Astrocyte of the hippocampus (primary cell): ENCODE measurements at places on chromosomes 5 and 9.
A peak's percentile ranks its signal among the peaks of the same experiment; 100 is the strongest.

DNA sequence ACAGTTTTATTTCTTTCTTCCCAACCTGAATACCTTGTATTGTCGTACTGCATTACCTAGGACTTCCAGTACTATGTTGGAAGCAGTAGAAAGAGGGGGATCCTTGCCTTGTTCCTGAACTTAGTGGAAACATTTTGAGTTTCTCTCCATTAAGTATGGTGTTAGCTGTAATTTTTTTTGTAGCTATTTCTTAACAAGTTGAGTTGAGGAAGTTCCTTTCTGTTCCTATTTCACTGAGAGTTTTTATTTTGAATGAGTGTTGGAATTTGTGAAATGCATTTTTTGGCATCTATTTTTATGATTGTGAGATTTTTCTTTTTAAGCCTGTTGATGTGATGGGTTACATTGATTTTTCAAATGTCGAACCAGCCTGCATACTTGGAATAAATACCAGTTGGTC, 49.0 kb downstream of the FSD1L start:
- no peak for DNase-seq

DNA sequence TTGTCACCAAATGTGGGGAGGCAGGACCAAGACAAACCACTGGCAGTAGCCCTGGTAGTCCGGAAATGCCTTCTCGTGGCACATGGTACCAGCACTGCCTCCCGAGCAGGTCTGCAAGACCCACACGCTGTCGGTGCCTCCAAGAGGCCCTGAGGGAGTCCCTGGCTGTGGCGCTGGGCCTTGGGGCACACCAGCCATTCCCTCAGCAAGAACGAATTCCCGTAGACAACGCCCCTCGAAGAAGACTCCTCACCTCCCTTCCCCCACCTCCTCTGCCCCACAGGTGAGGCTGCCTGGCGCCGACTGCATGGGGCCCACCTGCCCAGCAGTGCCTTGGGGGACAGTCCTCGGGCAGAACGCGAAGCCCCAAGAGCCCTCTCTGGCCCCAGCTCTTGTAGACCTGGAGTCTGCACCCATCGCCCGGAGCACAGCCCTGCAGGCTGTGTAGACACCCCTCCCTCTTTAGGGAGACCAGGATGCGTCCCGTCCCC, 56.0 kb downstream of the EXD3 start:
- DNase-seq: no peak

DNA sequence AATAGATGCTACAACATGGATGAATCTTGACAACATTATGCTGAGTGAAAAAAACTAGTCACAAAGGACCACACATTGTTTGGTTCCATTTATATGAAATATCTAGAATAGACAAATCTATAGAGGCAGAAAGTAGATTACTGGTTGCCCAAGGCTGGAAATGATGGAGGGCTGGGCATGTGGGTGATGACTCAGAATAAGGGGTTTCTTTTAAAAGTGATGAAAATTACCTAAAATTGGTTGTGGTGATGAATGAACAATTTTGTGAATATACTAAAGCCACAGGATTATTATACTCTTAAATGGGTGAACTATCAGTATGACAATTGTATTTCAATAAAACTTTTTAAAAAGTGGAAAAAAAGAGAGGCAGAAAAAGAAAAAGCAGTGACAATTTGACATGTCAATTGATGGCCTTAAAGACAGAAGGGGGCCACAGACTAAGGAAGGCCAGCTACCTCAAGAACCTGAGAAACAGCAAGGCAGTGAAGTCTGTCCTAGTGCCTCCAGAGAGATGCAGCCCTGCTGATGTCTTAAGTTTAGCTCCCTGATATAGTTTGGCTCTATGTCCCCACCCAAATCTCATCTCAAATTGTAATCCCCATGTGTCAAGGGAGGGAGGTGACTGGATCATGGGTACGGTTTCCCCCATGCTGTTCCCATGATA, 182.7 kb downstream of the PIK3R1 start:
- no peak for DNase-seq

- no peak for DNase-seq
These were observed 22.3 kb downstream of the KLF9 start for GRCh38 chr9:70392189-70392588.

DNA sequence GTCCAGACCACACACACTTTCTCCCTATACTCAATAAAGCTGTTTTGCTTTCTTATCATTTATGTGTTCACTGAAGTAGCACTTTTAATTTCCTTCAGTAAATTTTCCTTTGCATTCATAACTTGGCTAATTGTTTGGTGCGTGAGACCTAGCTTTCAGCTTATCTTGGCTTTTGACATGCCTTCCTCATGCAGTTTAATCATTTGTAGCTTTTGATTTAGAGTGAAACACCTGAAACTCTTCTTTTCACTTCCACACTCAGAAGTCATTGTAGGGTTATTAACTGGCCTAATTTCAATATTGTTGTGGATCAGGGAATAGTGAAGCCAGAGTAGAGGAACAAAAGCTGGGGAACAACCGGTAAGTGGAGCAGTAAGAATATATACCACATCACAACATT, 114.7 kb downstream of the ST8SIA4 start:
- peak; percentile 44 for DNase-seq

GRCh38 chr9:115300874-115301273, 182.9 kb upstream of the TNC start:
- DNase-seq: no peak

DNA sequence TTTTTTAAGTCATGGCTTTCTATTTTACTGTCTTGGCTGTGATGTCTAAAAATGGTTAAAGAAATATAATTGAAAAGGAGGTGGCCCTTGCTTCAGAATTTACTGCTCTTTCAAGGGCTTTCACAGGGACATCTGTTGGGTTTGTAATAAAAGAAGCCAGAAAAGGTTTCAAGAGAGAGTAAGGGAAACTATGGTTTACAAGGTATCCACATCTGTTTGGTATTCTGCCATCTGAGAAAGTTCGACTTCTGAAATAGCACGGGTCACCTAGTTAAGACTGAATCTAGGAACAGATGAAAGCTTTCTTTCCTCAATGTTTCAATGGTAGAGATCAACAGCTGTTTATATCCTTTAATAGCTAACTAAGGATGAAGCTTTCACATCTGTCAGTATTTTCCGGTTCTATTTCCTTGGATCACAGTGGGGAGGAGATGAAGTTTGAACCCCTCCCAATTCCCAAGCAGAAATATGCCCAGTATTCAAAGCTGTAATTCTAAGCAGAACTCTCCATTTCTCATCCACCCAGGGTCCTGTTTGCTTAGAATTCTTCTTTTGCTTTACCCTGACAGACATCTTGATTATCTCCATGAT, 72.8 kb upstream of the IFNK start:
- no peak for DNase-seq

- DNase-seq: no peak
These were observed 42.0 kb downstream of the SUB1 start for GRCh38 chr5:32627219-32627870.

GRCh38 chr5:172534229-172535107, 80.1 kb upstream of the SH3PXD2B start:
- peak; percentile 24 for DNase-seq

- DNase-seq: peak; percentile 71
These were observed 73.7 kb upstream of the STK32A start for GRCh38 chr5:147160902-147161700.

DNA sequence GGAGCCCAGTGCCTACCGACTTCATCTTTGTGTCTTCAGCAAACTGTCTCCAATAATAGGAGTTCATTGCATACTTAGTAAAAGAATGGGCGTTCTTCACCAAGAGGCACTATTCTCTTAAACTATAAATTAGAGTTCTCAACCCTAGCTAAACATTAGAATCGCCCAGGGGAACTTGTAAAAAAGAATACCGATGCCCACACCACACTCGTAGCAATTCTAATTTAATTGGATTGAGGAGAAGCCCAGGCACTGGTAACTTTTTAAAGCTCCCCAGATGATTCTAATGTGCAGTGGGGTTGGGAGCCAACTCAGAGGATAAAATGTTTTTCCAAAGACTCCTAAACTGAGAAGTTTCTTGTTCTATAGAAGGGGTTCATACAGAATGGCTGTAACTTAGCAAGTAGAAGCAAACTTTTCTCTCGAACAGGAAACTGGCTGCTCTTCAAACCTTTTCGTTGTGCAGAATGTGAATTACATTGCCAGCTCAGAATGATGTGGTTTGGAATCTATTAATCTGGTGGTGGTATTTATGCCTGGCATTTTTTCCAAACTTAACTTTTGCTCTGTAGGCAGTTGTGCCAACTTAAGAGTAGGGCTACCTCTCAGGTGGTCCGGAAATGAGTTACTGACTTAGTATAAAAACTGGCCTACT, 26.4 kb upstream of the NFIB start:
- peak; percentile 83 for DNase-seq

DNA sequence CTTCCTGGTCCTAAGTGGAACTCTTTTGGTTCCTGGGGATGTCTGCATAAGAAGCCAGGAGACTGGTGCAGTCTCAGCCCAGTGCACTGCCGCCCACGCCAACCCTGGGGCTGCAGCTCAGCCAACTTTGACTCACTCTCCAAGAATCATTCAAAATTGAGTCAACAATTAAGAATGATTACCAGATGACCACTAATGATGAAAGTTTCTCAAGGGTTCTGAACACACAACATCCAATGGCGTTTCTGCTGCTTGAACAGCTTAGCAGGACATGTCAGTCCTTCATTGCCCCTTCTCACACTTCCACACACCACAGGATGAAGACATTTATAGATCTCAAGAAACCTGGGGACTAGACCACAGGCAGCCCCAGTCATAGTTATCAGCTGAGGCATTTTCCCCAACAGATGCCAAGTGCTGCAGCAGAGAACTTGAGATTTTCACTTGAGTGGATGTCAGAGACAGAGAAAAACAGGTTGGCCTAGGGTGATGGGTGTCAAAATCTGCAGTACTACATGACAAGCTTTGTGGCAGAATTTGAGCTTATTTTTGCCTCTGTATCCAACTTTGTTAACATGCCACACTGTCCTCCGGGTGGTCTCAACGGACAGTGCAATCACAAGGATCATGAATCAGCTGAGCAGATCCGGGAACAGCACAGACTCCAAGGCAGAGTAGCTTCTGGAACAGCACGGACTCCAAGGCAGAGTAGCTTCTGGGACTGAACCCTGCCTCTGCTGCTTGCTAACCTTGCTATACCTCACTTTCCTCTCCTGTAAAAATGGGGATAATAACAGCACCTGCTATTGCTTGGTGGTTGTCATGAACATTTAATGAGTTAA, 356.1 kb downstream of the SPOCK1 start:
- DNase-seq: peak; percentile 93

DNA sequence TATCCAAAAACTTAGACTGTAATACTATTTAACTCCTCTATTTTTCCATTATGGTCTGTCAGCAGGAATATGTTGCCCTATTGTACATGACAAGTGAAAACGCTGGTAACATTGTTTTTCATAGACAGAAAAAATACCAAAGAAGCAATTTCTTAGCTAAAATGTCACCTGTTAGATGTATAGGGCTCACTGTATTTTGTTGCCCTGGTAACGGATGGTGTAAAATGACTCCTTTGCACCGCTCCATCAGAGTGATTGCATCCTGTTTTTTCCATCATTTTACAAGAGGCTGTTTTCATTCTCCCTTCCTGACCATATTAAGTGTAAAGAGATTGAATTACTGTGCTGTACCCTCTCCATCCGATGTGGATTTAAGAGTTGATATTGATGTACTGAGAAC, 460.1 kb upstream of the TLE4 start:
- no peak for DNase-seq

- DNase-seq: no peak
These were observed 106.2 kb upstream of the FCN2 start for GRCh38 chr9:134774410-134774809.

GRCh38 chr9:17134396-17135294, at the start of gene CNTLN:
CNTLN (plus strand) TSS chr9:17135040; CDS start chr9:17135066, 26 bp downstream.
- DNase-seq: peak; percentile 95

GRCh38 chr9:20242510-20243189, 379.6 kb downstream of the MLLT3 start:
- DNase-seq: peak; percentile 17

- no peak for DNase-seq
These were observed 162.9 kb downstream of the TTLL11 start for GRCh38 chr9:121929893-121930875.

DNA sequence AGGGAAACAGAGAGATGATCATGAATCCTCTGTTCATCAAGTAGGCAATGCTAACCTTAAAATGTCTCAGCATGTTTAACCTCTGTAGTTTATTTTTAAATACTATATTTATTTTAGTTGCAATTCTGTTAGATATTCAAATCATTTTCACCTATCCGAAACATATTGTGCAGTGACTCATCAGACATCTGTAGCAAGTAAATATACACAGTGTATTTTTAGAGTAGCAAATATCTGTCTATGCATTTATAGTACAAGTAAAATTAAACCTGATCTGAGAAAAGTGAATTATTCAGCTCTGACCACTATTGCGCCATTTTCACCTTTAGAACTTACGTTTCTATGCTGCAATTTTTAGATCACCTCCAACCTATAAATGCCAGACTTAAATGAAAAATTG, 24.3 kb upstream of the TUSC1 start:
- no peak for DNase-seq

DNA sequence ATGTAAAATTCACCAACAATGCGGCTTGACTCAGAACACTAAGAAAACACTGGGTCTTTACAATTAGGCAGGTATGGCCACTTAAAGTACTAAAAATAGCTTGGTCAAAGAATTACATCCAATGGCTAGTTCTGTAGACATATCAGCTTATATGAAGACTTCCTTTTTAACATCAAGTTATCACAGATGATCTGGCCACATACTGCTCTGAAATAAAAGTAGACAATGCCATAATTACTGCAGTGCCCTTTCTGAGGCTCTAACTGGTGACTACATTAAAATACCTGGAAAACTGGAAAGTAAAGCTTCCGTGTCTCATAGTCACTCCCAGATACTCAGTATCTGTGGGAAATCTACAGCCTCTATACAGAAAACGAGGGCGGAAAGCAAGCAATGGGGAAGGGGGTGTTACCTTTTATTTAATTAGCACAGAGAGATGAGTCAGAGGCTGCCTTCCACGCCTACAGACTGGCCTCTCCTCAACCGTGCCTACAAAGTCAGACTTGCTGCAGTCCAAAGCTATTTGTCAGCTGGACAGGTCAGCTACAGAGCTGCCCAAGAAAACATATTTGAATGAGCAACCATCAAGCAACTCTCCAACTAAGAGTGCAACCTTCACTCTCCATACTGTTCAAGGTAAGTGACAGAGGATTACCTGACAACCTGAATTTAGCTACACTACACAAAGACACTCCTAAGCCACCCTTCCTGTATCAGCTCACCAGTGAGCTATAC, 8.7 kb downstream of the SERINC5 start:
- peak; percentile 94 for DNase-seq

- no peak for DNase-seq
These were observed 37.2 kb downstream of the THBS4 start for GRCh38 chr5:80072103-80073073.

DNA sequence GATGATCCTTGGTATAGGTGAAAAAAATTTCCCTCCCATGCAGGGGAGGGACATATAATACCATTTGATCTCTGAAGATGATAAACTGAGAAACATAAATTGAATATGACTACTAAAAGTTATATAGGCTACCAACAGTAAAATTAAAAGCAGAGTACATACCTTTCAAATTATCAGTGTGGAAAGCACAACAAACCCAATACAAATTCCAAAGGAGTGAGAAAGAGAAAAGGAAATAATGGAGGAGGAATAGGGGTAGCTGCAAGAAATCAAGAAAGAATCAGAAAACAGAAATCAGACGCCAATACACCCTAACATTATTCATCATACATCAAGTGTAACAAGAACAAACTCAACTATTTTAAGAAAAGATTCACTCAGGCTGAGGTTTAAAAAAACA, 17.7 kb downstream of the GNAQ start:
- no peak for DNase-seq

GRCh38 chr9:17018540-17019196, 116.2 kb upstream of the CNTLN start:
- DNase-seq: no peak

GRCh38 chr9:134839455-134840125, 41.0 kb upstream of the FCN2 start:
- DNase-seq: no peak
